Brain pericyte (primary cell): ENCODE measurements at places on chromosomes 6 and 20.

DNA sequence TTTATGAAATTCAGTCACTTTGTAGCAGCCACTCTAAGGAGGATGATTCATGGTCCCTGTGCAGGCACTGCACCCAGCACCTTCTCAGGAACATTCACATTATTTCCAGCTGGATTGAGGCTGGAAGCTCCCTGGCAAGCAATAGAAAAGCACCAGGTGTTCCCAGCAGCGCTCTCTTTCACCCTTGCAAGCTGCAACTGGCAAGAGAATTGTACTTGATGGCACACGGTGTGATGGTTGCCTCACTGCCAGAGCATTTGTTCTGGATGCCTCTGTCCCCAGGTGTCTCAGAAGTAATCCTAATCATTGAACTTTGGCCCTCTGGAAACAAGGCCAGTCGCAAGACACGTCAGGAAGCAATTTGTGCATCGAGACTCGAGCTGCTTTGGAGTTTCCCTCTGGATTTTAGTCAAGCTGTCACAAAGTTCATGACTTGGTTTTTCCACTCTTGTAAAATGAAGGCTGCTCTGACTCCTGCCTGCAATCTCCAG lies 24.9 kb upstream of the PHACTR2 start:
- no peak for DNase-seq

- DNase-seq, result peak; percentile 88
These were observed 12.8 kb upstream of the MANBAL start for GRCh38 chr20:37276494-37277252.

GRCh38 chr20:43446361-43446879 lies 11.3 kb upstream of the SRSF6 start:
- no peak for DNase-seq

GRCh38 chr6:163192591-163192990 lies 221.9 kb upstream of the QKI start:
- DNase-seq, result no peak

- peak; percentile 15 for DNase-seq
These were observed 42.2 kb upstream of the SPTLC3 start for GRCh38 chr20:12966468-12967085.

DNA sequence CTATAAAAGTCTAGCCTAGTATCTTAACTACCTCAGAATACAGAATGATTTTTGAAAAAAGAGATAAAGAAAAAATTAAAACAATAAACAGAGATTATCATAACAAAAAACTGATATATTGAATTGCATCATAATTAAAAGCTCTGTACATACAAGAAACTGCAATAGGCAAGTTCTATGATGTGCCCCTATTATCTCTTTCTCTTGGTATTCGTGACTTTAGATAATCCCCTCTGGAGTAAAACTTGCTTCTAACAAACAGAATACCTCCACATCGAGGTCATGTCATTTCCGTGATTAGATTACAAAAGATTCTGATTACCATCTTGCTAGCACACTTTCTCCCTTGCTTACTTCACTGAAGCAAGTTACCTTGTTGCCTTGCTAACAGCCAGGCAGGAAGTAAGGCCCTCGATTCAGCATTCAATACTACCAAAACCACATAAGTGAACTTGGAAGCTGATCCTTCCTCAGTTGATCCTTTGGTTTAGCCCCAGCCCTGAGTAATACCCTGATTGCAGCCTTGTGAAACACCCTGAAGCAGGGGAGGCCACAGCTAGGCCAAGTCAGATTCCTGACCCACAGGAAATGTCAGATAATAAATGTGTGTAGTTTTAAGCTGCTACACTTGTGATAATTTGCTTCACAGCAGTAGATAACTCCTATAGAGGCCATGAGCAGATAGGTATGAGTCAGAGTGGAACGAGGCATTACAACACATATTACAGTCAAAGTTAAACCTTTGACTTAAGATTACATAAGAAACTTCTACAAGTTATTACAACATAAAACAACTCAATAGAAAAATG lies 53.7 kb upstream of the TMX4 start:
- DNase-seq, result peak; percentile 11

GRCh38 chr20:35871259-35871771 lies 83.0 kb downstream of the SCAND1 start:
- DNase-seq, result peak; percentile 20

- no peak for DNase-seq
These were observed 262.0 kb downstream of the CD83 start for GRCh38 chr6:14379568-14379967.

- no peak for DNase-seq
These were observed 204.5 kb upstream of the TAB2 start for GRCh38 chr6:149112976-149113375.

GRCh38 chr6:23111984-23112383 lies 542.6 kb downstream of the HDGFL1 start:
- no peak for DNase-seq
